ENCODE measurements at places on chromosomes 12 and 14.
A peak's percentile ranks its signal among the peaks of the same experiment; 100 is the strongest.

- no peak for DNase-seq
These were observed 68.4 kb downstream of the CACNA1C start for GRCh38 chr12:2120982-2121758.

GRCh38 chr12:2749580-2749979 lies 45.2 kb upstream of the FKBP4 start:
- DNase-seq, result no peak

DNA sequence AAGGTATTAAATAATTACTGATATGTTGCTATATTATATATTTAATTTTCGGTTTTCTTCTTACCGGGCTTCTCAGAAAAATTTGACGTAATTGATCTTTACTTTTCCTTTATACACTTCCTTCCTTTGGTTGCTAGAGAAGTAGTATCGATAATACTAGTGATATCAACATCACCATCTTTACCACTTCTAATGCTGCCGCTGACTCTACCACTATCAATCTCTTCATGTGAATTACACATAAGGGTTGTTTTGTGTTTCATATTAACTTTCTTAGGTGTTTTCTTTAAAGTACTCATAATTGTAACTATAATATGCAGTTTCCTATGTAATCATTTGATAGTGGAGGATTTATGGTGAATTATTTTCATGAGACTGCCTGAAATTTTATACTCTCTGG lies 30.9 kb upstream of the KLRF1 start:
- peak; percentile 25 for DNase-seq

- DNase-seq, result no peak
These were observed 91.5 kb upstream of the ZFP36L1 start for GRCh38 chr14:68884031-68885030.

DNA sequence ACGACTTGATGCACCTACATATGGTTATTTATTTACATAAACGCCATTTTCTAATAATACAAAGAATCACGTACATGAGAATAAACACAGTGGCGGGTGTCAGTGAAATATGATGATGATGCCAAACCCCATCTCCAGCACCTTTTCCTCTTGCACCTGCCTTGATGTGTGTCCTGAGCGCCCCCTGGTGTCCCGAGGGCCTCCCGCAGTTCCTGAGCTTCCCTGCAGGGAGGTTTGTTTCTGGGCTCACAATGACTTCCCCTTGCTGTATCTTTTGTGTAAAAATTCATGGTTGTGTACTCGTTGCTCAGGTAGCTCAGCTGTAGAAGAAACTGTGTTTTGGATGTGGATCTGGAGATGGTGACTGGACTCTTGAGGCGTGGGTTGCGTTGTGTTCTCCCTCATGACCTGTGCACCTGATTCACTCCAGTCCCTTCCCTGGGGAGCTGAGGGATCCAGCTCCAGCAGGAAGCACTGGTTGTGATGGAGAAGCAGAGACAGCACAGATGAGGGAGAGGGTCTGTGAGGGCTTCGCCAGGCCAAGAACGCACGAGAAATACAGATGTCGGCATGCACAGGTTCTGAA lies 1037.8 kb downstream of the TMEM121 start:
- no peak for DNase-seq

- DNase-seq, result no peak
These were observed 3.1 kb downstream of the MYH7 start for GRCh38 chr14:23432102-23432925.

GRCh38 chr12:124588751-124589267 lies 21.4 kb upstream of the NCOR2 start:
- no peak for DNase-seq

DNA sequence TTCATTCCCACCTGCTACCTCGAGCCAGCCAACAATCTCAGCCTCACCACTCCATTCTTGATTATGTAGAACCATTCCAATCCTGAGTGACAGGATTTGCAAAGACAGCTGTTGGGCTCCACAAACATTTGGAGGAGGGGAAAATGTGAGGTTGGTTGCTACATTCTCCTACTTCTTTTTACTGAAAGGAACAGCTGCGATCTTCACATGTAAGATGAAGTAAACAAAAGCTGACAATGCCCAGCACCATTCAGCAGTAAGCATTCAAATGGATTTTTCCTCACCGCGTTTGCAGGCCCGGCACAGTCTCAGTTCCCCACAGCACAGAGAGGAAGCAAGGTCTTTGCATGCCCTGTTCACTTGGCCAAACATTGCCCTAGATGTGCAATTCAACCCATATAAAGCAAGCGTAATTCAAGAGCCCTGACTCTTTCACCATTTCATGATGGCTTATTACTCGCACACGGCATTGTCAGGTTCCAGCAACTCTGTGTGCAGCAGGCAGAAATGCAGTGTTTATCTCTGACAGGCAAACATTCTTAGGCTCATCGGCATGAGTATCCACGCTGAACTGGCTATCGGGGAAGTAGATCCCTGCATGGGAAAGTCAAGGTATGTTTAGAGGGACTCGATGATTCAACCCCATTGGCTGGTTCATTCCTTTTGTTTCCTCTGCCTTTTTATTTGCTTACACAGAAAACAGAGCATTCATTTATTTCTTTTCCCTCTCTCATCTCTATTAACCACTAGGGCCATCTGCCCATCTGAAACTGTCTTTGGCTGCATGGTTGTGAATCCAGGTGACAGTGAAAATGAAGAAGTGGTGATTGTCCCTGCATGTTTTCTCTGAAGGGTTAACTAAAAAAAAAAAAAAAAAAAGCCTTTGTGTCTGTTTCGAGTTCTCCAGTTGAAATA lies 236.1 kb upstream of the PLEKHG7 start:
- DNase-seq, result no peak

DNA sequence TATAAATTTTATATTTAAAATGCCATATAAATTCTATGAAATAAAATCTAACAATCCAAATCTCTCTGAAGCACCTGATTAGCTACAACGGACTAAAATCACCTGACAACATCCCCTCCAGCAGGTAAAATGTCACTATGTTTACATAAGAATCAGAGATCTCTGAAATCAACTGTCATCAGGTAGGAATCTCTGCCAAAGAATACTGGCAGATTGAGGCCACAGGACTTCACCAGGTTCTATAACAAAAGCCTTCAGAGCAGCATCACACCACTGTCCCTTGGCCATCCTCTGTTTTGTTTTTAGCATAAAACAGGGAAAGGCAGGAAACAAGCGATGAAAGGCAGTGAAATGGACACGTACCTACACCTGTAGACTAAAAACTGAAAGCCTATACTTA lies 22.1 kb downstream of the FGD6 start:
- no peak for DNase-seq

DNA sequence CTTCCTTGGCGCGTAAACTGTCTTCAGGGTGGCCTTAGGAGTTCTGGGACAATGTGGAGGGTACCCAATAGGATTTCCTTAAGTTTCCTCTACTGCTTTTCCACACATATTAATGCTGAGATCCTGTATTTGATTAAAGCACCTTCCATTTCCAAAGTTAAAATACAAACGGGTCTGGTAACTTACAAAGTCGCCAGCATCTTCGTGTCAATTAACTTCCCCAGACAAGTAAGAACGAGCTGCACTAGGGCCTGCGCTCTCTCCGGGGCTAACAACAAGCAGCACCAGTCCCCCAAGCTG lies 130.9 kb downstream of the NDUFA12 start:
- DNase-seq, result no peak

GRCh38 chr12:53997204-53998109 lies 2.5 kb upstream of the HOXC9 start:
- DNase-seq, result no peak

DNA sequence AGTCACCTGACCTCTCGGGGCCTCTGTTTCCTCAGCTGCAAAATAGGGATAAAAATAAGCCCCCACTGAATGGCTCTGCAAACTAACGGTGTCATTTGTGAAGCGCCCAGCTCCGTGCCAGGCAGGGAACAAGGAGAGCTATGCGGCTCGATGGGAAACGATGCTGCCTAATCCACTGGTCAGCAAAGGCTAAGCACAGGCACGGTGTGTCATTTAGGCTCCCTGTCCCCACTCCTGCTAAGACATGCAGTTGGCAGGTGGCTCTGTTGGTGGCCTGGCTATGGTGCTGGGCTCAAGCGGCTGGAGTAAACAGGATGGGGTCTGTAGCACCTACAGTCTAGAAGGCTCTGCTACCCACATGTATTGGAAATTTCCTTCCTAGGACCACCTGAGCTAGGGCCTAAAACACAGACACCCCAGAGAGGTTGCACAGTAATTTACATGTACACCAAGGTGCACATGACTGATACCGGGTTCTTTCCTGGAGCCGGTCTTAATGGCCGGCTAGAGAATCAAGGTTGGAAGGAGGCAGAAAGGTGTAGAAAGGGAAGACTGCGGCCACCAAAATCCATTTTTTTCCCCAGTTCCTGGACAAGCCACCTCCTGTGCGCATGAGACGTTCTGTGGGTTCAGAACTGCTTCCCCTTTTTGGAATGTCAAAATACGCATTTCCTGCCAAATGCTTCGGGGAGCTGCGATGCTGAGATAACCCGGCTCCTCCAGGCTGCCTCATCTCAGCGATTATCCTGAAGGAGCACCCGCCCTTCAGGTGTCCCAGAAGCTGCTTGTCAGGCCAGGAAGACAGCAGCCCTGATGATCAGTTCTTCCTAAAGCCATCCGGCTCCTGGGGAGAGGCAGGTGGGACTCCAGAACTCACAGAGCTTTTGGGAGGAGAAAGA lies 1.0 kb downstream of the CACNA2D4 start:
- no peak for DNase-seq

GRCh38 chr14:71739273-71739990 lies 192.8 kb upstream of the RGS6 start:
- no peak for DNase-seq

GRCh38 chr14:99749763-99750715 lies 43.2 kb upstream of the EML1 start:
- no peak for DNase-seq

DNA sequence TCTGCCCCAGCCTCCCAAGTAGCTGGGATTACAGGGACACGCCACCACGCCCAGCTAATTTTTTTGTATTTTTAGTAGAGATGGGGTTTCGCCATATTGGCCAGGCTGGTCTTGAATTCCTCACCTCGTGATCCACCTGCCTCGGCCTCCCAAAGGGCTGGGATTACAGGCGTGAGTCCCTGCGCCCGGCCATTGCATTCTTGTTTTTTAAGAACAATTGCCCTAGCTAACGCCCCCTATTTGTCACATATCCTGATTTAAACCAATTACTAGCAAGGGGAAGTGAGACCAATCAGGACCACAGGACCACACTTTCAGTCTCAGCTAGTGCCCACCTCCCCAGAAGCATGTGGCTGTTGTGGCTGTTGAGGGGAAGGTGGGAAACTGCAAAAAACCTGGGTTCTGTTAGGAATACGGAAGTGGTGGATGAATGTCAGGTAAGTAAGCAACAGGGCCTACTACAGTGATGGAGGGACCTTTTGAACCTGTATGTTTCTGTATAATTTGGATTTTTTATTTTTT lies 37.8 kb upstream of the NFYB start:
- DNase-seq, result no peak

- no peak for DNase-seq
These were observed 92.9 kb downstream of the KSR2 start for GRCh38 chr12:117875744-117876435.

DNA sequence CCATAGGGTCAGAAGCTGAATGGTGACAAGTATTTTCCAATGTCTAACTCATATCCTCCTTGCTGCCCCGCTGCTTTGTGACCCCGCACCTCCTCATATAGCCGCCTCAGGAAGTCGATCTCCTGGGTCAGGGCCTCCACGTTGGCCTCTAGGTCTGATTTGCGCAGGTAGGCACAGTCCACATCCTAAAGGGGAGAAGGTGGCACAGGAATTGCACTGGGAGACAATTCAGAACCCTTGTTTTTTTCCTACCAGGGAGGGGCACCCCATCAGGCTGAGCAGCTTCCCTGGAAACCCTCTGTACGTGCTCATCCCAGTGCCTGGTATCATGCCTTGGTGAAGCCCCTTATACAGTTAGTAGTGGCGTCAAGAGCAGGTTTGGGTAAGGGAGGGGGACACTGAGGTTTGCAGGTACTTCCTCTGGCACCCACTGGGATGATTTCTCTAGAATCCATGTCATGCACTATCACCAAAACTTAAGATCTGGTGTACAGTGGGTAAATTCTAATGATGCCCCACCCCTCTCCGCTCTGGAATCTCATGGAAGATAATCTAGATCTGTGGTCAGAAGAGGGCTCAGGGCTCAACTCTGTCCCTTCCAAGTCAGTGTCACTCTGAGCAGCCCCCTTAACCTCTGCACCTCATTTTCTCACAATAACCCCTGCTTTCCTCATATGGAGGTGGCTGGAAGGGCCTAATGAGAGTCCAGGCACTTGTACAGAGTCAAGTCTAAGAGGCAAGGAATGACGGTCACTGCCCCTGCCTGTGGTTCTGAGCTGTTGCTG lies 20.1 kb upstream of the KRT86 start:
- no peak for DNase-seq

- DNase-seq, result no peak
These were observed 1.7 kb upstream of the EIF4B start for GRCh38 chr12:53004582-53004981.

DNA sequence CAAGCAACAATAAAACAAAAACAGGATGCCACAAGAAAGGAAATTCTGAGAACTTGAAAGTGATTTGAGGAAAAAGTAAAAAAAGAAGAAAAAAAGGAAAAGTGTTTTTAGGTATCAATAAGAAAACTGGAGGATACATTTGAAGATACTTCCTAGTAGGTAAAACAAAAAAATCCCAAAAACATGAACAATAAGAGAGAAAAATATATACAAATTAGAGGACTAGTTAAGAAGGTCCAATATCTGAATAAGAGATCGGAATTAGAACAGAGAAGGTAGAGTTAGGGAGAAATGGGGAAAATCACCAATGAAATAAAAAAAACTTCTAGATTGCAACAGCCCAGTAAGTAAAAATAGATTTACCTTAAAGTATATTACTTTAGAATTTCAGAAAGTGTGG lies 8.8 kb downstream of the DEPDC4 start:
- DNase-seq, result no peak

DNA sequence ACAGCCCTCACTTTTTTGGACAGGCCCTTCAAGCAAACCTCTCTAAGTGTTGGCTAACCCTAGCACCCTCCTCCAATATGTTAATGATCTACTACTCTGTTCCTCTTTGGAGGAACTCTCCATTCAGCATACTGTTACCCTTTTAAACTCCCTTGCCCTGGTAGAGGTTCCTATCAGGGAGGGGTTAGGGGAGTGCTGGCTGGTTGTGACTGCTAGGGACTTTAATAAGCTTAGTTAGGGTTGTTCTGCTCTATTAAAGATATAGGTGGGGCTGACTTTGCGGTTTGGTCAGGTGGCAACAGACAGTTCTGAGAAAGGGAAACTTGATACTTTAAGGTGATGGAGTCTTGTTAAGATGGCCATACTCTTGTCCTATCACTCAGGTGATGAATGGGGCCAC lies 301.5 kb upstream of the FBXO33 start:
- DNase-seq, result no peak

GRCh38 chr14:26319139-26319864 lies 278.5 kb downstream of the NOVA1 start:
- no peak for DNase-seq

DNA sequence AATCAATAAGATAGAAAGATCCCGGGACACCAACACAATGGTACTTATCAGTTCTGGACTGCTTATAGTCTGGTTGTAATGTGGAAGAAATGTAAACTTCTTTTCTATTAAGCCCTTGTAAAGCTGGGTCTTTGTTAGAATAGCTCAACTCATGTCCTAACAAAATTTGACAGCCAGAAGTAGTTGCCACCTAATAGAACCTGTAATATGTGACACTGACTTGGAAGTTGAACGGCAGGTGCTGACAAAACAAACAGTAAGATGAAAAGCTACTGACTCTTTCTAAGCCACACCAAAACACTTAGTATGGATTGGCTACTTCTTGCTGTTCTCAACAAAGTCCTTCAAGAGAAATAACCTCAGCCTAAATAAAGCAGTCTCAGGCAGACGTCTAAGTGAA lies 56.6 kb downstream of the KIF21A start:
- no peak for DNase-seq

Measured in immature natural killer cell (primary cell).